ENCODE measurements at places on chromosomes 7 and 10.

- no peak for DNase-seq
Observed at GRCh38 chr10:80516506-80517075, 21.1 kb upstream of the SH2D4B start.

GRCh38 chr10:100129424-100129823 is 47.8 kb upstream of the CPN1 start:
- DNase-seq: no peak

GRCh38 chr10:119337796-119338432 is 130.5 kb downstream of the GRK5 start:
- DNase-seq: no peak

GRCh38 chr7:122886357-122887081 is at the start of gene CADPS2:
TSS of gene CADPS2 (minus strand) at chr7:122886460. CDS start at chr7:122886337, 123 bp downstream.
- DNase-seq: peak; percentile 49

GRCh38 chr10:66466622-66467021 is 459.2 kb upstream of the LRRTM3 start:
- DNase-seq: no peak

GRCh38 chr10:34193931-34194626 is 621.0 kb downstream of the PARD3 start:
- DNase-seq: no peak

DNA sequence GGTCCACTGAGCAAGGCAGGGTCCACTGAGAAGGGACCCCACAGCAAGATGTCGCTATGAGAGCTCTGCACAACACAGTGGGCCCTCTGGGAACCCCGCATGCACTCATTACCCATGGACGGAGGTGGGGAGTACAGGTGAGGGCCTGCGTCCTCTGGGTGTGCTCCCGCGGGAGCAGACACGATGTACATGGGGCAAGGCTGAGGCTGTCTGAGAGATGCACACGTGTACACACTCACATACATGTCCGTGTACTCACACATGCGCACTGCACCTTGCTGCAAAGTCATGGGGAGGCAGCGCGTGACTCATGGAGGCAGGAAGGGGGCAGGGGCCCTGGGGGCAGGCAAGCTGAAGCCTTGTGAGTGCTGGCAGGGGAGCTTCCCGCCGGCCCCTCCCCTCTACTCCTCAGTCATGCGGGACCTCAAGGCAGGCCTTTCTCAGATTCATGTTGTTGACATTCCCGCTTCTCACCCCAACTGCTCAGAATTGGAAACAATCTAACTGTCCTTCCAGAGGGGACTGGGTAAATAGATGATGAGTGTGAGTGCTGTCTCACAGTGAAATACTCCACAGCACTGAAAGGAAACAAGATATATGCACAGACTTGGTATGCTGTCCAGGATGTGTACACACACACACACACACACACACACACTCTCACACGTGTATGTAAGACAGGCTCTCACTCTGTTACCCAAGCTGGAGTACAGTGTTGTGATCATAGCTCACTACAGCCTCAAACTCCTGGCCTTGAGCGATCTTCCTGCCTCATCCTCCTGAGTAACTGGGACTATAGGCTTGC is 40.0 kb downstream of the GOLGA7B start:
- no peak for DNase-seq

- no peak for DNase-seq
Observed at GRCh38 chr10:89219513-89220218, 12.5 kb upstream of the CH25H start.

GRCh38 chr7:123492485-123492884 is 41.9 kb downstream of the IQUB start:
- no peak for DNase-seq

DNA sequence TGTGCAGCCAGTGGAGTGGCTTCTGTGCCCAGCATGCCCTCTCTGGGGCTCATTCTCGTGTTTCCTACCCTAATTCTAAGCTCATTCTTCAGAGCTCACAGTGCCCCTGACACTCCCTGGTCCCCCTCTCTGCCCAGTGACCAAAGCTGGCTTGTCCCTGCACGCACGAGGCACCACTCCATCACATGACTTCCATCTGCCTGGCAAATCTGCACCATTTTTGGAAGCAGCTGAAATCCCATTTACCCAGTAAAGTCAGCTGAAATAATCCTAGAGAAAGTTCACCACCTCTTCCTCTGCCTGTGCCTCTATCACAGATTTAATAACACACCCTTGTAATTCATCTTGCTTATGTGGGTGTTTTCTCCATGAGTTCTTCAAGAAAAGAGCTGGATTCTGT is 616.9 kb downstream of the PTPRN2 start:
- DNase-seq: no peak

GRCh38 chr7:12211711-12212485 is 804 bp downstream of the TMEM106B start:
- no peak for DNase-seq

- DNase-seq: no peak
Observed at GRCh38 chr7:103003004-103003403, 71.6 kb downstream of the FBXL13 start.

DNA sequence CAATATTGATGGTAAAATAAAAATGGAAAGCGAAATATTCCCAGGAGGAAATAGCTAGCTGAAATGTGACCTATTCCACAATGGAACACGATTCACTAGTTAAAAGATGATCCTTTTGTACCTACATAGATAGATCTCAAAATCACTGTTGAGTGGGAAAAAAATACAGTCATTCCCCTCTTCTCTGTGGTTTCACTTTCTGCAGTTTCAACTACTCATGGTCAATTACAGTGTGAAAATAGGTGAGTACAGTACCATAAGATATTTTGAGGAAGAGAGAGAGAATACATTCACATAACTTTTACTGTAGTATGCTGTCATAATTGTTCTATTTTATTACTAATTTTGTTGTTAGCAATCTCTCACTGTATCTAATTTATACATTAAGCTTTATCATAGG is 56.0 kb upstream of the COL13A1 start:
- DNase-seq: no peak

DNA sequence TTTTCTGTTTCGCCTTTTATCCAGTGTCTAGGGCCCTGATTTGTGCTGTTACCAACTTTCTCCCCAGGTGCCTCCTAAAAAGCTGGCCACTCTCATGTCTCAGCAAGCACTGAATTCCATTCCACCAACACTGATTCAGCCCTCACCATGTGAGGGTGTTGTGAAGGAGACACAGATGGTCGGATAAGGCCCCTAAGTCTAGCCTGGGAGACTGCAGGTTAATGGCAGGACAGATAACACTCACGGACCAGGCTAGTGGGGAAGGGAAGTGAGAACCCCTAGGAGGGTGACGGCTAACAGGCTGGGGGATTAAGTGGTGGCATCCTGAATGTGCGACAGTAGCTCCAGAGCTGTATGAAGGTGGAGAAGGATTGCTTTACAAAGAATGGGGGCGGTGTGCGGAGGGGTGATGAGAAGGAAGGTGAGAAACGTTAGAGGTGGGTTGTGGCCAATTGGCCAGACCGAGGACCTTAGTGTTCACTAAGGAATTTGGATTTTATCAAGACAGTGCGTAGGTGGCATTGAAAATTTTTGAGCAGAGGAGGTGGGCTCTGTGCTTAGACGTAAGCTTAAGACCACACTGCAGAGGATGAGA is 3.8 kb upstream of the DUSP5 start:
- DNase-seq: no peak

GRCh38 chr10:75407224-75407712 is 5.7 kb upstream of the ZNF503 start:
- no peak for DNase-seq

DNA sequence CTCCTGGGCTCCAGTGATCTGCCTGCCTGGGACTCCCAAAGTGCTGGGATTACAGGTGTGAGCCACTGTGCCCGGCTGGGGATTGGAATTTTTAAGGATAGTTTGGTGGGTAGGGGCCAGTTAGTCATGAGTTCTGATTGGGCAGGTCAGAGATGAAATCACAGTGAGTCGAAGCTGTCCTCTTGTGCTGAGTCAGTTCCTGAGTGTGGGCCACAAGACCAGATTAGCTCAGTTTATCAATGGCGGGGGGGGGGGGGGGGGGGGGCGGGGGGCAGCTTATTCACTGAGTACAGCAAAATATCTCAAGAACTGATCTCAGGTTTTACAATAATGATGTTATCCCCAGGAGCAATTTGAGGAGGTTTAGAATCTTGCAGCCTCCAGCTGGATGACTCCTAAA is 11.6 kb upstream of the ERCC6 start:
- no peak for DNase-seq

DNA sequence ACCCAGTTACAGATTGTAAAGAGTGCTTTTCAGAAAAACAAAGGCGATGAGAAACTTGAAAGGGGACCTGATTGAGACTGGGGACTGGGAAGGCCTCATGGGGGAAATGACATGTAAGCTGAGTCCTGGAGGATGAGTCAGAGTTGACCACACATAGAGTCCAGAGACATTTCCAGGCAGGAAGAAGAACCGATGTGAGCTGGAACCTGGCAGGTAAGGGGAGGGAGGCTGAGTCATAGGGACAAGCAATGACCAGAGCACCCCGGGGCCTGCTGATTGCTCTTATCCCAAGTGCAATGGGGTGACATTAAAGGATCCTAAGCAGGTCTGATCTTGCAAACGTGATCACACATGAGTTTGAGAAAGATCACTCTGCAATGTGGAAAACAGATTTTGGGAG is 11.7 kb downstream of the TLL2 start:
- DNase-seq: no peak

- no peak for DNase-seq
Observed at GRCh38 chr7:103632005-103632639, 186.1 kb upstream of the SLC26A5 start.

- DNase-seq: no peak
Observed at GRCh38 chr7:129394982-129395914, 39.0 kb upstream of the STRIP2 start.

- no peak for DNase-seq
Observed at GRCh38 chr10:106440355-106440754, 724.2 kb downstream of the SORCS1 start.

DNA sequence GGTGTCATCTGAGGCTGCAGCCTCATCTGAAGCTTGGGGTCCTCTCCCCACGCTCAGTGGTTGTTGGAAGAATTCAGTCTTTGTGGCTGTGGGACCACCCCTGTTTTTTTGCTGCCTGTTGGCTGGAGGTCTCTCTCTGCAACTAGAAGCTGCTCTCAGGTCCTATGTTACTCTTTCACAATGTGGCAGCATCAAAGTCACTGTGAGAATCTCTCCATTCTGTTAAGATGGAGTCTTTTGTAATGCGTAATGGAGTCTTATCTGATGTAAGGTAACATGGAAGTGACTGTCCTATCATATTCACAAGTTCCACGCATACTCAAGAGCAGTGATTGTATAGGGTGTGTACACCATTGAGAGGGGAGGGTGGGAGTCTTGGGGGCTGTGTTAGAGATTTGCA is 24.9 kb downstream of the TSPAN13 start:
- DNase-seq: no peak

- DNase-seq: no peak
Observed at GRCh38 chr10:92284112-92284704, 6.7 kb downstream of the CPEB3 start.

GRCh38 chr10:103448746-103449145 is 3.4 kb downstream of the CALHM2 start:
- DNase-seq: no peak

- no peak for DNase-seq
Observed at GRCh38 chr10:46272863-46273415, 13.9 kb upstream of the ANTXRL start.

- DNase-seq: no peak
Observed at GRCh38 chr10:5683065-5683464, 1.6 kb upstream of the TASOR2 start.

GRCh38 chr7:145327646-145328045 is 491.8 kb upstream of the TPK1 start:
- DNase-seq: no peak

GRCh38 chr7:26061678-26062603 is 90.1 kb upstream of the NFE2L3 start:
- DNase-seq: no peak

DNA sequence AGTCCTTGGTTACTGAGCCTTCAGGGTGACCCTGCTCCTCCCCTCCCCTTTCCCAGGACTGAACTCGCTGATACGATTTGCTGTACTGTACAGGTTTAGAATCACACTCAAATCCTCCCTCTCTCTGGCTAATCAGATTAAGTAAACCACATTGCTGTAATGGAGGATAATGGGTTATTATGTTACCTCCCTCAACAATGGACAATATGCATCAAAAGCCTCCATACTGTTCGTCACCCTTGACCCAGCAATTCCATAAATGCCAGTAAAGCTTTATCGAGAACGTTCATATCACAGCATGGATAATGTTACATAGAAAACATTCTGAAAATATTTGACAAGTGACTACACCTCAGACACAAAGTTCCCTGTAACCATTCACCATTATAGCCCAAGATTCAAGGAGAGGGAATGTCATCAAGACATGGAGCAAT is 61.7 kb downstream of the FAM107B start:
- DNase-seq: no peak

GRCh38 chr10:125164421-125164820 is 4.1 kb upstream of the CTBP2 start:
- DNase-seq: no peak

- DNase-seq: no peak
Observed at GRCh38 chr7:157623556-157623955, 286.8 kb downstream of the DNAJB6 start.

DNA sequence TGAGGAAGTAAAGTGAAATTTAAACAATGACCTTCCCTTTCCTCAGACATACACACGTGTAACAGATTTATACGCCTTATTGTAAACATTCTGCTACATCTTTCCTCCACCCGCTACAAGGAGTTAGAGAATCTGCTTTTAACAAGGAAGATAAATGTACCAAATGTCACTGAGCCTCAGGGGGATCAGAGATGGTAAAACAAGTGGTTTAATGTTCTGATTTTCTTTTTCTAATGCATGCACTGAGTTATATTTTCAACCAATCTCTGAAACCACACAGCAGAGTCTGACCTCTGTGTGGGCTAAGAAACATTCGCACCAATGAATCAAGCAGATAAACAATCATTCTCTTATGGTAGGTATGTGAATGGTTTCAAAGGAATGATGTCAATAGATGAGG is 599.5 kb downstream of the ARL4A start:
- no peak for DNase-seq

GRCh38 chr10:32065856-32066255 is 9.6 kb upstream of the KIF5B start:
- no peak for DNase-seq

DNA sequence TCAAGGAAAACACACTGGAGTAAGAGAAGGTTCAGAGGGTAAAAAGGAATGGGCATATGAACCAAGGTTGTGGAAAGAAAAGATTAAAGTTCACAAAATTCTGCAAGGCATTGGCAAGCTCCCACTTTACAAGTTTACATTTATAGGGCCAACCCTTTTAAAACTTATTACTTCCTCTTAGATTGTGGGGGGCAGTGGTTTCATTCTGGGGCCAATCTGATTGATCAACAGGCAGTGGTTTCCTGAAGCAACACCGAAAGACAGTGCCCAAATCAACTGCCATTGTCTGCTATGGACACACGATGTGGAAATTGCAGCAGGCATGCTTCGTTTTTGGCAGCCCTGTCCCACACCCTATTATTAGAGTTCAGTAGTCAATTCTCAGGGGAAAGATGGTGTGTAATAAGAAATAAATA is 154.0 kb downstream of the SGMS1 start:
- no peak for DNase-seq

GRCh38 chr7:138195151-138195571 is 118.9 kb downstream of the AKR1D1 start:
- DNase-seq: no peak
